ENCODE measurements at places on chromosomes 6 and 20. TPM values are rescaled to one million over a fixed set of nuclear protein-coding genes. Genes with fewer than 3 reads are reported as not detected.

DNA sequence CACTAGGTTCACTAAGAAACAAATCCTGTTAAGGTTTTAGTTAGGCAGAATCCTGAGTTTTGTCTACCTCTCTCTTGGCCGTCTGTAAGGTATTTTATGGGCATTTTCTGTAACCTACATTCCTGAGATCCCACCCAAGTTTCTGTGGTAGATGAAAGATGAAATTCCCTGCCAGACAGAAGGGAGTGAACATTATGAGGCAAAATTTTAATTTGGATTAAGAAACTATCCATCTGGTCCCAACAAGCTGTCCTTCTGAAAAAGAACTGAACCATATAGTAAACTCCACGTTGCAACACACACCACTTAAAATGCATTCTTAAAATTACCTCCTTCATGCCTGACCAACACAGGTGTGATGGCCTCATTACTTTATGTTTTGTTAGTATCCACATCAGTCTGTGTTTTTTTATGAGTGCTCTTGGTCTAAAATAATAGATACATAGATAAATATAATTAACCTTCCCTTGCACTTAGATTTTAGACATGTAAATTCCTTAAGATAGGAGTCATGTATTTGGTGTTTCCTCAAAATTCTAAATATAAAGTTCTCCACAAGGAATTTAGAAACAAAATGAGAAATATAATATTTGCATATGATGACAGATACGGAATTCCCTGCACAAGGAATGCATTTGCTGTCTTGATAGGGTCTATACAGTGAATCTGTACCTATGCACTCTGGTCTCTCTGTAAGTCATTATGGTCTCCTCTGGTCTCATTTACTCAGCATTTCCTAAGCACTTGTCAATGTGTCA is 86.5 kb downstream of the CHD6 start:
- peak; percentile 12 for DNase-seq

DNA sequence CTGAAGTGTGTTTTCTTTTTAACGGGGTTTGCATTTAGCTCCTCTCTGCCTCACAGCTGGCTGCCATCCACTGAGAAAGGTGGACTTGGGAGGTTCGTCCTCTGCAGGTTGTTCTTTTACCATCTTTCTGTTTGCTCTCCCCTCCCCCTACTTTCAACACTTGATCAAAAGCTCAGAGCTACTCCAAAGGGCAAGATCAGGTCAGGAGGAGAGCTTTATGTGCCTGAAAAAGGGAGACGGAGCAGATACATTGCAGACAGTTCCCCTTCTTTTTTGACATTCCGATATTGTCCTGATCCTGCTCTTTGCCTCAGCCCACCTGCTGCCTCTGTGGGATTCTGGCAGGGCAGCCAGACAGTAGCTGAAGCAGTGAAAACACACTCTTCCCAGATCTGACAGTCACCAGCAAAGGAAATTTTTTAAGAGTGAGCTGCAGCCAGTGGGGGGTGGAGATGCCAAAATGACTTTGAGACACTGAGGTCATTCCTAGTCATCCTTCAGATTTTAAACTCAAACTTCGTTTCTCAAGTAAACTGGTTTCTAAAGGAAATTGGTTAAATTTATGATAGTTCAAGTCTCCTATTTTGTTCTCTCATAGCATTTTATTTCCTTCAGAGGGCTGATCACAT is 26.5 kb downstream of the SMLR1 start:
- peak; percentile 73 for DNase-seq

- no peak for DNase-seq
Measured at GRCh38 chr20:1686151-1686748, 28.7 kb upstream of the SIRPG start.

The NOX3 gene
- total RNA-seq, result not detected

- DNase-seq, result no peak
Measured at GRCh38 chr6:36297511-36297910, 27.7 kb downstream of the PNPLA1 start.

- DNase-seq, result peak; percentile 67
Measured at GRCh38 chr20:3797592-3798372, 1.7 kb downstream of the CDC25B start.

- peak; percentile 93 for DNase-seq
Measured at GRCh38 chr6:36938536-36938935, 16.0 kb upstream of the PI16 start.

- DNase-seq, result no peak
Measured at GRCh38 chr20:56032251-56032650, 26.9 kb upstream of the CBLN4 start.

- DNase-seq, result no peak
Measured at GRCh38 chr6:117729613-117730012, 54.3 kb downstream of the NUS1 start.

DNA sequence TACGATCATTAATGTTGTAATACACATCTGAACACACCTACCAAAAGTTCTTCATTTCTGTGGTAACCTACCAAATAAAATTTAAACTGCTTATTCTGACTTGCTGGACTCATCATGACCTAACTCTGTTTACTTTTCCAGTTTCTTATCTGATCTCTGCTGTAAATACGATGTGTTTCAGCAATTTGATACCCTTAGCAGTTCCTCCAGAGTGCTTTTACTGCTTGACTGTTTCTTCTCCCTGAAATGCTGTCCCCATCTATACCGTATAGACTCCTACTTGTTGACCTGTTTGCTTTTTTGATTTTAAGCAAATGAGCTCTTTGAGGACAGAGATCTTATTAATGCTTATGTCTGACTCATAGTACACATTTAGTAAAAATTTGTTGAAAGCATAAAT is 119.5 kb downstream of the SCAF8 start:
- DNase-seq, result peak; percentile 84

DNA sequence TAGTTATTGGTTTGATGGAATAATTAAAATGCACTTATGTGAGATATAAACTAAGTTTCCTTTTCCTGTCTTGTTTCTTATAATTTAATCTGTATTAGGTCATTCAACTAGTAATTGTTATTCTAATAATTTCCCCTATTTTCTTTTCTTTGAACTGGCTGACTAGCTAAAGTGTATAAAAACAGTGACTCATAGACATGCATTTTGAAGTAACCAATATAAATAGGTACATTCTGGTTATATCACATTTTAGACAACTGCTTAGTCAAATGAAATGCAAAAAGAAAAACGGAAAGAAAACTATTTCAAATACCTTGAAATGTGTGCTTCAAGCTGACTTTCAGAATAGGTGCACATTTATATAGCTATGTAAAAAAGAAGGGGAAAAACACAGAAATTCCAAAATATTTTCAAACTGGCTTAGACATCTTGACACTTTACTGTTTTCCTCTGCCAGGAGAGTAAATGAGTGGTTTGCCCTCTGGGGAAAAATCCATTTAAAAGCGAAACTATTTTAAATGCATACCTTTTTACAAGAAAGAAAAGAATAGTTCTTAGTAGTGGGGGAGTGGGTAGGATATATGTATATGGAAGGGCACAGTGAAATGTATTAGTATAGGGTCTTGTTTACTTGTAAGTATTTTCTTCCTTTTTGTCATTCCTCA is 28.3 kb downstream of the KCNQ5 start:
- peak; percentile 19 for DNase-seq

GRCh38 chr20:48480216-48480772 is 347.5 kb downstream of the PREX1 start:
- DNase-seq, result no peak

The SLC35F1 gene
- total RNA-seq, result not detected

The FRS3 gene
- total RNA-seq, result 0.54 TPM

- peak; percentile 4 for DNase-seq
Measured at GRCh38 chr6:154359161-154359574, 2.6 kb upstream of the IPCEF1 start.

- no peak for DNase-seq
Measured at GRCh38 chr20:32052090-32052777, at the start of gene HCK. Gene HCK (plus strand): TSS chr20:32052242.

DNA sequence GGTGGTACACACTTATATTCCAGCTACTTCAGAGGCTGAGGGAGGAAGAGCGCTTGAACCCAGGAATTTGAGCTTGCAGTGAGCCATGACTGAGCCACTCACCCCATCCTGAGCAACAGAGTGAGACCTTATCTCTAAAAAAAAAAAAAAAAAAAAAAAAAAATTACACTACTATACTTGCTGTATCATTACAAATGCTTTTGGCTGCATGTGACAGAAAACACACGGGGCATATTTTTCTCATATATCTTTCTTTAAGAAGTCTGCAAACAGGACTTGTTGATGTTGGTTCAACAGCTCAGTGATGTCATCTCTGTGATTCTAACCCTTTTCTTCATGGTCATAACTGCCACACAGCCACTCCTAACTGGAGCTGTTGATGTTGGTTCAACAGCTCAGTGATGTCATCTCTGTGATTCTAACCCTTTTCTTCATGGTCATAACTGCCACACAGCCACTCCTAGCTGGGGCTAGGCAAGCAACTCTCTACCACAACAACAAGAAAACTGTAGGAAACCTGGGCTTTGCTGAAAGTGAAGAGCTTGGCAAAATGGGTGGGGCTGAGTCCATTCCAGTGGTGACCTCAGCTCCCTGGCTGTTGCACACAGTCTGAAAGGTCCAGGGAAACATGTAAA is 19.8 kb downstream of the MTFR2 start:
- peak; percentile 27 for DNase-seq

The DEFB132 gene
- total RNA-seq, result not detected

Data from IMR-90 (cell line).